B cell (primary cell): ENCODE measurements at places on chromosomes 11 and 22. TPM values are rescaled to one million over a fixed set of nuclear protein-coding genes. Genes with fewer than 3 reads are reported as not detected.

DNA sequence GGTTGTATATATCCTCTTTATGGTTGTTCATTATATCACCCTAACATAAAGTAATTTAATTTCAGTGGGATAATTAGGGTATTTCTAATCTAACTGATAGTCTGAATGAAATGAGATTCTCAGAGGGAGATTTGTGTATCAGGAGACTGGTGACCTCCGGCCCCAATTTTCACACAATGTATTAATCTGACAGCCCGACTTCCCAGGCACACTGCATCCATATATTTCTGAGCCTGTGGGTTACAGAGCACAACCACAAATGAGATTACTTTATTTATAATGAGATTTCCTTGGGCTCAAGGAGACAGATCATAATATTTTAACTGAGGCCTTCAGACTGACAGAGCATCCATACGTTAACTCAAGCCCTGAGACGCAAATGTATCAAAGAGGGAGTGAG, 125.9 kb downstream of the RCN1 start:
- no peak for DNase-seq

The OR4D9 gene
- not detected in 2 replicates for total RNA-seq

The OR51E2 gene
- total RNA-seq: not detected in 2 replicates

DNA sequence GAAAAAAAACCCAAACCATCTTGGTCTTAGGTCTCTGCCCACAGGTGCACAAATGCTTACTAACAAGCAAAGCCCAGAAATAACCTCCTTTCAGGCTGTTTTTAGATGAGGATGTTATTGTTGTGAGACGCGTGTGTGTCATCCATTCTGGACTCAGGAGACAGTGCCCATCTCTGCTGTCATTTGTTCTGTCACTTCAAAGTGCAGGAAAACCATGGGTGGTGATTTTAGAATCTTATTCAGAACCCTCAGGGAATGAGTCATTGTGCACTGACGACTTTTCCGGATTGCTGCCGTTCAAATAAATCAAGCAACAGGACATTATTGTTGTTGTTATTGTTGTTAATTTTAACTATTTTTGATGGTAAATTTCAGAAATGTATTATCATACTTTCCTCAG, 110.3 kb downstream of the LRRC32 start:
- DNase-seq: no peak

DNA sequence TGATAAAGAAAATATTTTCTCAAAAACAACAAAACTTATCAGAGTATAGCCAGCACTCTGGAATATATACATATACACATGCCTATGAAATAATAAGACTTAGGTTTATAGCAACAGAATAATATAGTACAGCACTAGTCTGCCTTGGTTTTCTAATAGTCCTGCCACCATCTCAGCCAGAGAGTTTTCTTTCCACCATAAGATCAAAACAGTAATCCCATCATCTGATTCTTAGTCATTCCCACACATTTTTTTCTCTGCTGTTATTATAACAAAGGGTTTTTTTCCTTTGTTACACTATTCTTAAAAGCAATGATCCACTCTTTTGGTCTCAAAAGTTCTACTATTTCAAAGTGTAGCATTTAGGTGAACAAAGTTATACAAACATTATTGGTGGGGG, 15.1 kb downstream of the MTMR2 start:
- no peak for DNase-seq

- DNase-seq: peak; percentile 8
These were observed at the start of gene SYT9 for GRCh38 chr11:7251836-7252682. Gene SYT9 (plus strand): TSS chr11:7251904. CDS start chr11:7252187, 283 bp downstream.

The MS4A4E gene
- 0.42 TPM in 1 of 2 replicates, not detected in the other for total RNA-seq

- no peak for DNase-seq
These were observed 72.4 kb downstream of the LDLRAD3 start for GRCh38 chr11:36016263-36016662.

The C1QTNF5 gene
- total RNA-seq: not detected in 2 replicates

DNA sequence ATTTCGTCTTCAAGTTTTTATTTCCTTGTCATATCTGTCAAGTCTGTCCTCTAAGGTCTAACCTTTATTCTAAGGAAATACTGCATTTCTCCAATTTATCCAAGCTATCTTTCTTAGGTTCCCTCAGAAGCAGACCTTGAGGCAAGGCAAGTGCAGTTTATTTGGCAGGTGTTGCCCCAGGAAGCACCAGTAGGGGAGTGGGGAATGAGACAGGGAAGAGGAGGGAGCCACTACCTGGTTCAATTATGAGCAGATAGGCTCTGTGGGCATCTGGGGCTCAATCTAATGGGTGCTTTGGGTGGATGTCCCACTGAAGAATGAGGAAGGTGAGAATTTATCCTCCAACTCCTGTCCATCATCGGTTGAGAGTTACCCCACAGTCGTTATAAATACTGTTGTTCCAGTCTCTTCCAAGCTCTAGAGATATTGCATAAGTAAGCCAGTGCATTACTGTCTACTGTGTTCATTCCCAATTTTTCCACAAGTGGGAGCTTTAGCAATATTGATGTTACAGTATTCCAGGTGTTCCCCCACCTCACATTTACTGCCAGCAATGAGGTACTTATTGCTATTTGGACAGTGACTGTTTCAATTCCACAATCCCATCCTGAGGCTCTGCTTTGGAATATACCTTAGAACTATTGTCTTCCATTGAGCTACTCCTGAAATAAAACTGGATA, 154.9 kb upstream of the CEP126 start:
- no peak for DNase-seq

The CYB5R2 gene
- 4.8 and 5.2 TPM in 2 replicates for total RNA-seq

- no peak for DNase-seq
These were observed 190.4 kb downstream of the MAML2 start for GRCh38 chr11:96152623-96153022.

GRCh38 chr11:6457581-6458320, 16.0 kb downstream of the TRIM3 start:
- no peak for DNase-seq

The IL17RA gene
- 22.4 and 24.6 TPM in 2 replicates for total RNA-seq

GRCh38 chr11:58616594-58616993, 5.9 kb upstream of the CNTF start:
- DNase-seq: no peak

GRCh38 chr11:72069200-72069599, 11.1 kb downstream of the NUMA1 start:
- DNase-seq: no peak

DNA sequence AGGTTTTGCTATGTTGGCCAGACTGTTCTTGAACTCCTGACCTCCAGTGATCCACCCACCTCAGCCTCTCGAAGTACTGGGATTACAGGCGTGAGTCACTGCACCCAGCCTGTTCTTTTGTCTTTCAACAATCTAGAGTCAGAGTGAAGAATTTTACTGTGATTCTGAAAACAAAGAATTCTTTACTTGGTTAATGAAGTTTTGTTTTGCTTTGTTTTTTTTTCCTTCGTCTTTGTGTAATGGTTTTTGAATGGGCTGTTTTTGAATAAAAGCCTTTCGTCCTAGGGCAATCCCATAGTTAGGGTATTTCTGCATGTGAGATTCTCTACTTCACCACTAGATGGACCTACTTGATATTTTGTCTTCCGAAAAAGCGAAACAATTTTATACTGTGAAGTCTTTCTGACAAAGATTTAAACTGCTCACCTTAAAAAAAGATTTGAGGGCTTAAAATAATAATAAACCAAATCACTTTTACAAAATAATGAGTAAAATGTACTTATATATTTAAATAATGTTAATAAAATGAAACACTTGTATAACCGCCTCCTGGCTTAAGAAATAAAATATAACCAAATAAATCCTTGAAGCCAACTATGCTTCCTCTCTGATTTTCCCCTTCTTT, 43.4 kb upstream of the SC5D start:
- DNase-seq: peak; percentile 58

The NRGN gene
- 0.66 TPM in 1 of 2 replicates, not detected in the other for total RNA-seq

DNA sequence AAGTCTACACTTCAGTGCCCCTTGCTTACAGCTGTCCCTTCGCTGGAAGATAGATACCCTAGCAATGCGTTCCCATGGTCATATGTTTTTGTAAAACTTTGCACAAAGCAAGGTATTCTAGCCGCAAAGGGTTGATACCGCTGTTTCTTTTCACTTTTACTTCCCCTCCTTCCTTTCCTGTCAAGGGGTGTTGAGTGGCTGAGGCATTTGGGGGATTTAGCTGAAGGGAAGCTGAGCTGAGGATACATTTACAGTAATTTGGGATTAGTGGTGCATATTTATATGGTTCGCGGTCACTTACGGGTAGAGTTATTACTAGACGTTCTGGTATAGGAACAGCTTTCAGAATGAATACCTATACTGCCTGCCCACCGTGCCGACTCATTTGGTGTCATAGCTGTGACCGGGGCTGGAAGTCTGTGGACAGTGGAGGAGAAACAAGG, 86.9 kb upstream of the WNT11 start:
- no peak for DNase-seq

- no peak for DNase-seq
These were observed 133.0 kb downstream of the C11orf87 start for GRCh38 chr11:109554951-109555350.

GRCh38 chr11:122075016-122075415, 41.0 kb downstream of the BLID start:
- no peak for DNase-seq

DNA sequence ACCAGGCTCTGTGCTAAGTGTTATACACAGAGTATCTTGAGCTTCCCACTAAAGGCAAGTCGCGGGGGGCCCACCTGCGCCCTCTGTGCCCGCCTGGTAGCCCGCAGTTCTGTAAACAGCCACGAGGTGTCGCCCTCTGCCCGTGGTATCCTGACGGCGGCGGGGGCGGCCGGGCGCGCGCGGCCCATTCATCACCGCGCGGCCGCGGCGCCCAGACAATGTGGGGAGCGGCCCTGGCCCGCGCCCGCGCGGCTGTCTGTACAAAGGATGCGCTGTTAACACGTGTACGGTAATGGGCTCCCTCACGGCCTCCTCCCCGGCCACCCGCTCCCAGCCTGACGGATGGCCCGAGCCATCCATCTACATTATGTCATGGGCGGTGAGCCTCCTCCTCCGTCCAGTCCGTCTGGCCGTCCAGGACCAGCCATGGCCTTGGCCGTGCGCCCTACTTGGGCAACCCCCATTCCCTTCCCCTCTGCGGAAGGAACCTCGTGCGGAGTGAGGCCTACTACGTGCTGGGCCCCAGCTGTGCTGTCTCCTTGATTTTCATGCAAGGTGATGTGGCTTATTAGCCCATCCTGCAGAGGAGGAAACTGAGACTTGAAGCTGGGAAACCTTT, 99.4 kb downstream of the MIAT start:
- peak; percentile 43 for DNase-seq

- no peak for DNase-seq
These were observed 5.5 kb downstream of the NPAS4 start for GRCh38 chr11:66426314-66426713.

DNA sequence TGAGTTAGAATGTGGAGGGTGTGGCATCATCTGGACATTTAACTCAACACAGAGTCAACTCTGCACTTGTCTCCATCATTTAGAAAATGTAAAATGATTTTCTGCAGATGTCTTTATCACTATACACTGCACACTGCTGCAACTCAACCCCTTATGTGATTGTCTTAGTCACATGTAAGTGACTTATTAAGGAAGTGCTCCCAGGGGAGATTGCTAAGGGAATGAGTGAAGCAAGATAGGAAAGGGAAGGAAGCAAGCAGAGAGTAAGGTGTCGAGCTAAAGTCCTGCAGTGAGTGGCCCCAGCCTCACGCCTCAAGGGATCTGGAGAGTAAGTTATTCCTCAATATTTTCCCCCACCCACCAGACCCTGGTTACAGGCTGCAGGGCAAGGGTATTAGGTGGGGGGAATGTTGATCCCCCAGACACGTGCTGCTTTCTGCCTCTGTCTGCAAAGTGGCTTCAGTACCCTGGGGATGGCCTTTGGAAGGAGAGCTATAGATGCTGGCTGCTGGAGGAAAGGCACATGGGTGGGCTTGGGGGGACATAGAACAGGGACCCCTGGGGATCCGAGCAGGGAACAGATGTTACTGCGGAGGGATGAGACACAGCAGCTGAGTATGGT, 7.2 kb upstream of the CBX6 start:
- peak; percentile 1 for DNase-seq

- peak; percentile 55 for DNase-seq
These were observed 5.8 kb downstream of the LIF start for GRCh38 chr22:30240541-30241417.

DNA sequence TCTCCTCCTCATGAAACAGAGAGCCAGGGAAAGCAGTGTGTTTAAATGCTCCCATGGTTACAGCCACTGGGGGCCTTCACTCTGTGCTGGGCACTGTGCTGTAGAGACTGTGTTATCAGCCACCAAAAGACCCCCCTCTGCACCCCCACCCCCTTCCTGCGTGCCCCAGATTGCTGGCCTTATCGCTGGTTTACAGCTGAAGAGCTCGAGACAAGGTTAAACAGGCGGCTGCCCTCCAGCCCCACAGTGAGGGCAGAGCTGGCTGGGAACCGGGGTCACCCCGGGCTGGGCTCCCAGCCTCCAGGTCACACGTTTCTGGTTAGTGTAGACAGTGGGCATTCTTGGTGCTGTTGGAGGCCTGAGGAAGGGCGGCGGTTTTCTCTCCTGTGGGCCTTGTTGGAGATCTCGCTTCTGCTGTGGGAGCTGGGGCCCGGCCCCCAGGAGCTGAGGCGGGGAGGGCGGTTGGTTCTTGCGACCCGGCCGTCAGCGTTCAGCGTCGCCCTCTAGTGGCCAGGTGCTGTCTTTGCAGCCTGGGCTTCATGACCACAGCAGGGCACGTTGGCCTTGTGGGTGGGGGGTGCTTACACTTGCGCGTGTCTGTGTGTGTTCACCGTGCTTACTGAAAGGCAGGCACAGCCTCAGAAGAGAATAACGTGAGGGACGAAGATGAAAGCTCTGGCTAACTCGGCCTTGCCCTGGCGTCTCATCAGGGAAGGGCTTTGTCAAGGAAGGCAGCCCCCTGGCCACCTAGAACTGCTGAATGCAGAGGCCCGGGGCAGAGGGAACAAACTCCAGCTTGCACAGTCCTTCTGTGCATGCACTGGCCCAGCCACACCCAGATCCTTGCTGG, 40.8 kb downstream of the TBC1D22A start:
- DNase-seq: peak; percentile 85

- no peak for DNase-seq
These were observed 814.6 kb upstream of the CCDC179 start for GRCh38 chr11:23674866-23675265.

The ZC3H12C gene
- 0.10 and 0.15 TPM in 2 replicates for total RNA-seq

GRCh38 chr11:22460181-22460580, 122.0 kb downstream of the SLC17A6 start:
- no peak for DNase-seq

DNA sequence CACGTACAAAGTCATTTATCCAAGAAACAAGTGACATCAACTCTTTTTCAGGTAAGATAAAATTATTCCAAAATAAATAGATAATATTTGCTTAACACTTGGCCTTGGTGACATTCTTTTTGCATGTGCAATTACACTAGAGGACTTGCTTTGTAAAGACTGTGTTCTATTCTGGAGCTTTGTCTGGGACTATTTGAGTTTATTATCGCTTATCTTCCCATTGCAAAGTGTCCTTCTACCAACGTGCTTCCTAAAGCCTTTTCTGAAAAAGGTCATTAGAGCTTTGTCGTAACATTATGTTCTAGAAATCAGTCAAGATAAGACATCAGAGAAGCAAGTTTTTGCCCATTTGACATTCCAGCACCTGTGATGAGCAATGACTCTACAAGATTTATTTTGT, 78.3 kb upstream of the MYO18B start:
- DNase-seq: no peak

GRCh38 chr11:27902981-27903624, 202.8 kb upstream of the BDNF start:
- DNase-seq: no peak

- DNase-seq: no peak
These were observed 54.9 kb upstream of the BLID start for GRCh38 chr11:122170815-122171475.

GRCh38 chr11:116503216-116504160, 269.3 kb downstream of the BUD13 start:
- no peak for DNase-seq

The MAP6 gene
- 0.34 and 0.57 TPM in 2 replicates for total RNA-seq

The OR8A1 gene
- total RNA-seq: not detected in 2 replicates
